ENCODE measurements at places on chromosomes 13 and 19.

- DNase-seq = no peak
Measured at GRCh38 chr19:472005-472858, 11.4 kb upstream of the SHC2 start.

GRCh38 chr19:40411958-40412499 lies 1.1 kb downstream of the PRX start:
- DNase-seq = no peak

GRCh38 chr13:68050761-68051160 lies 820.6 kb upstream of the PCDH9 start:
- DNase-seq = no peak

GRCh38 chr19:33134571-33135041 lies 2.7 kb downstream of the WDR88 start:
- peak; percentile 64 for DNase-seq

- DNase-seq = no peak
Measured at GRCh38 chr13:29750183-29750530, 100.3 kb downstream of the UBL3 start.

GRCh38 chr13:81639984-81640582 lies 1299.2 kb upstream of the SPRY2 start:
- no peak for DNase-seq

DNA sequence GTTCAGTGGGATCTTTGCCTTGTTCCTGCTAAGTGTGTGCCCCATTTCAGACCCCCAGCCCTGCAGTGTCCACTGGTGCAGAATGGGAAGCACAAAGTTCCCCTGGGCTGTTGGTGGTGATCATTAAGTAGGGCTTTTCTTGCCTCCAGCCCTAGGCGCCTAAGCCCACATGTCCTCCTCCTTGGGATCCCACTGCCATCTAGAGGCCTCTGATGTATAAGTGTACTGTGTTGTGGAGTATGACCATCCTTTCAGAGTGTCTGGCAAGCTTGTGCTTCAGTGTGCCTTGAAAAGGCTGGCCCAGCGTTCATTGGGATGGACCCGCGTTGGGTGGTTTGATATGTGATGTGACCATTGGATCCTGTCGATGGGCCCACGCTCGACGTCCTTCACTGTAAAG lies 71.2 kb downstream of the WASF3 start:
- DNase-seq = no peak

GRCh38 chr13:81568824-81569223 lies 1227.9 kb upstream of the SPRY2 start:
- DNase-seq = no peak

GRCh38 chr13:100129605-100130004 lies 40.7 kb downstream of the PCCA start:
- no peak for DNase-seq

DNA sequence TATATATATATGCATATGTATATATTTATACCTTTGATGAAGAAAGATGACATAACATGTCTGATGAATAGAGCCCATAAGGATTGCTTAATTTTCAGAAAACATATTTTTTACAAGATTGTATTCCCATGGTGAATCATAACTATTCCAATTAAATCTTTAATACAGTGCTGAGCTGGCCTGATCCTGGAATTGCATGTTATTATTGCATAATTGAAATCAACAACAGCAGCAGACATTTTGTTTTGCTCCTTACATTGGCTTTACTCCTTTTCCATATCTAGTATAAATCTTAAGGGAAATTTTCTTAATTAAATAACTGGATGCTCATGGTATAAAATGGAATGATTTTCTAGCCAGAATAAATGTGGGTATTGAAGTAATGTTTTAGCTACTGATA lies 22.0 kb downstream of the POSTN start:
- DNase-seq = no peak

- DNase-seq = no peak
Measured at GRCh38 chr13:37209621-37210580, 104.4 kb upstream of the CSNK1A1L start.

DNA sequence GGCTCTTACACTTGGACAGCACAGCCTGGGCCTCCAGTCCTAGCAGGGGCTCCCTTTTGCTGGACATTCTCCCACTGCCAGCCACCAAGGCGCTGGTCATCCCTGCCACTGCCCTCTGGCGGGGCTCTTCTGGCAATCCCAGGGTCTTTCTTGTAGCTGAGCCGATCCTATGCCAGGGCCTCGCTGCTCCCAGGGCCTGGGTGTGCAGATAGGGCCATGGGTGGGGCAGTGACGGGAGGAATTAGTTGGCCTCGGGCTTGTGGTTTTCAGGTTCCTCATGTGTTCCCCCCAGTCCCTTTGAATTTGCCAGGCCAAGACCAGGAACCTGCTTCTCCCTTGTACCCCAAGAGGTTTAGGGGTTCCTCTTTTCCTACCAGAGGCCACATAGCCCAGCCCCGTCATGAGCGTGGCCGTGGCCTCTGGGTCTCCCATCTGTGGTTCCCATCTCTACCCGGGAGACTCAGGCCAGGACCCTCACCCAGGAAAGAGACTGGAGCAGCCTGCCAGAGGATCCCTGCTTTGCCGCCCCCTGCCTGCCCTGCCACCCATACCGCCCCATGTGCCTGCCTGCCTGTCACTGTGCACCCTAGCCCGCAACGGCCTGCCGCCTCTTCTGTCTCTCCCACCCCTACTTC lies 26.2 kb downstream of the TMED1 start:
- no peak for DNase-seq

GRCh38 chr13:99442273-99442895 lies 58.9 kb upstream of the TM9SF2 start:
- DNase-seq = peak; percentile 52

DNA sequence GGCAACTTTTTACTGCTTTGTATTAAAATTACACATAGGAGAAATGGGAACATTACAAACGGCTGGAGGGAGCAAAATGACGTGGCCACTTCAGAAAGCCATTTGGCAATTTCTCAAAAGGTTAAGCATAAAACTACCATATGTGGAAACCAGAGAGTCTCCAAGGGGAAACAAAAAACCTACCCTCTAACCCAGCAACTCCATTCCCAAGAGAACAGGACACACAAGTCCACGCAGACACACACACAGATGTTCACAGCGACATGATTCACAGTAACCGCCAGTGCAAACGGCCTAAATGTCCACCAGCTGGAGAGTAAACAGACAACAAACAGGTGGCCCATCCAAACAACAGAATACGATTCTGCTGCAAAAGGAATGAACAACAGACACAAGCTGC lies 37.2 kb downstream of the STK24 start:
- DNase-seq = no peak

DNA sequence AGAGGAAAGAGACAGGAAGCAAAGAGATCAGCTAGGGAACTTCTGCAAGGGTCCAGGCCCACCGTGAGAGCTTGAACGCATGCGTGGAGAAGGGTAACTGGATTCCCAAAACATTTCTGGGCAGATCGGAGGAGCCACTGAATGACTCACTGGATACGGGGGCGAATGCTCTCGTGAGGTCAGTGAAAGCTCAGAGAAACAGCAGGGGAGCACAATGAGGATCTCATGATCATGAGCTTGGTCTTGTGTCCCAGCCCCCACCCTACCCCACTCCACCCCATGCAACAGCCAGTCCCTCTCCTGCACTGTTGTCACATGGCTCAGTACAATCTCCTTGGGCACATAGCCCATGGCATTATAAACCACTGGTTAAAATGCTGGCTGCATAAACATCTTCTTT lies 40.6 kb downstream of the DCLK1 start:
- no peak for DNase-seq

DNA sequence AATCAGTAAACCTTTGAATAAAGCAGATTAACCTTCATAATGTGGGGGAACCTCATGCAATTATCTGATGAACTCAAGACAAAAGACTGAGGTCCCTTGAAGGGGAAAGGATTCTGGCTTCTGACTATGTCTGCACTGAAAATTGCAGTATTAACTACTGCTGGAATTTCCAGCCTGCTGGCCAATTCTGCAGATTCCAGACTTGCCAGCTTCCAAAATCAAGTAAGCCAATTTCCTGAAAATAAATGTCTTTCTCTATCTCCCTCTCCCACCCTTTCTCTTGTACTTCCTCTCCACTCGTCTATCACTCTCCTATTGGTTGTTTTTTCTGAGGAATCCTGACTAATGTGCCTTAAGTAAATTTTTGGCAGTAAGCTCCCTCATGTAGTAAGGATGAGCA lies 1479.9 kb upstream of the PRR20A start:
- DNase-seq = no peak

GRCh38 chr13:40120781-40121180 lies 465.3 kb downstream of the COG6 start:
- DNase-seq = no peak

GRCh38 chr13:111323549-111323948 lies 3.1 kb downstream of the TEX29 start:
- DNase-seq = no peak

DNA sequence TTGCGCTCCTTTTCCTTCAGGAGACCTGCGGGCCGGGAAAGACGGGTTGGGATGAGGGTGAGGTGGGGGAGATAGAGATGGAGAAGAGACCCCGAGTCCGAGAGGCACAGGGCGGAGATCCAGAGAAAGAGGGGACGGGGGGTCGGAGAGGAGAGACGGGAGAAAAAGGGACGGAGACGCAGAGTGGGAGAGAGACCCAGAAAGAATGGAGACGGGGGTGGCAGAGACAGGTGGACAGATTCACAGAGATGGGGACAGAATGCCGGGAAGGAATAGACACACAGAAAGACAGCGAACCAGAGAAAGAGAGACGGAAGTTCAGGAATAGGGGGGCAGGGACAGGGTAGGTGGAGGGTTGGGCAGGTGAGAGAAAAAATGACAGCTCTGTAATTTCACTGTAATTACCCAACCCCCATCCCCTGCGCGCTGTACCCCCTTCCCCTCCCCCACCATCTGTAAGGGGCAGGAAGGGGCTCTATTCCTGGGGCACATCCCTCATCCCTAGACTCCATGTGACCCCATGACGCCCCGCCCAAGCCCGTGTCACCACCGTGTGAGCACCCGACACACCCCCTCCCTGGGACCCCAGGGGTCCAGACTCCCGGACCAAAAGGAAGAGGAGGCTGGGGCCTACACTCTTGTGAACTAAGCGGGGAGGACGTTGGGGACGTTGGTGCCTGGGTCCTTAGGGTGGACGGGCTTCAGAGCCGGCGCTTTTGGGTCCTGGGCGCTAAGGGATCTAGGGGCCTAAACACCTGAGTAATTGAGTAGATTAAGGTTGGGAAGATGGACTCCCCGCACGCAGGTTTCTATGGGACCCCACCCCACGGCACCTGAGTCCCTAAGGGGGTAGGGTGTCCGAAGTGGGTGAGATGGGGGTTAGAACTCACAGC lies 967 bp downstream of the DBP start:
- DNase-seq = no peak

DNA sequence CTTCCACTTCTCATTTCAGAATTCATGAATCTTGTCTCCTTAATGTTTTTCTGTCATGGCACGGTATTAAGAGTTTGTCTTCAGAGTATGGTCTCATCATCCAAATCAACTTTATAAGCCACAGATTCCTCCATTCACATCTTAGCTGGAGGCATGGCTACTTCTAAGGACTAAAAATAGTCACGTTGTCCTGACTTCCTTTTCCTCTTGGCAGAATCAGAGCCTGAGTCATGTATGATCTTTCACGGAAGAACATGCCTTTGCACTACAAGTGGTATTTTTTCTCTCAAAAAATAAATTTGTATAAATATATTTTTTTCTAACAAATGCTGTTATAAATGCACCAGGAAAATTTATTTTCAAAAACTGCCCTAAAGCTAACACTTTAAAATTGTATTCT lies 71.4 kb downstream of the ALOX5AP start:
- DNase-seq = no peak

- no peak for DNase-seq
Measured at GRCh38 chr13:34748073-34748472, 194.0 kb upstream of the NBEA start.

DNA sequence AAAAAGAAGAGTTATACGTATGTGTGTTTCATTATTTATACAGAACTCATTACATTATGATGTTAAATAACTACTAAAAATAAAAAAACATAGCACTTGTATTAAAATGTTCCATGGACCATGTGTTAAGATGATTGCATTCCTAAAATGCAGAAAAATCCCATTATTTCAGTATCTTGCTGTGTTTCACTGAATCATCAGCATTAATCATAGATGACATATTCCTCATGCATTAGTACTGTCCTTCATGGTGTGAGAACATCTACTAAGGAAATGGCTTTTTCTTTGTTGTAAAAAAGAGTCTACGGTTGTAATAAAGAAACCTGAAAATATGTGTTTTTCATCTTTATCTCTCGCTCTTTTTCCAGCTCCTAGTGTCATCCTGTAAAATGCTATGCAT lies 416.5 kb downstream of the FGF14 start:
- DNase-seq = no peak

DNA sequence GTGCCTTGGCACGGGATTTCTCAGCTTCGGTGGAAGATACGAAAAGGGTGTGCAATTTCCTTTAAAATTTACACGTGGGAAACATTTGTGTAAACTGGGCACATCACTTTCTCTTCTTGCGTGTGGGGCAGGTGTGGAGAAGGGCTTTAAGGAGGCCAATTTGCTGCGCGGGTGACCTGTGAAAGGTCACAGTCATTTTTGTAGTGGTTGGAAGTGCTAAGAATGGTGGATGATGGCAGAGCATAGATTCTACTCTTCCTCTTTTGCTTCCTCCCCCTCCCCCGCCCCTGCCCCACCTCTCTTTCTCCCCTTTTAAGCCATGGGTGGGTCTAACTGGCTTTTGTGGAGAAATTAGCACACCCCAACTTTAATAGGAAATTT lies 7.2 kb downstream of the SLITRK5 start:
- no peak for DNase-seq

- DNase-seq = no peak
Measured at GRCh38 chr19:54420383-54421168, 5.3 kb downstream of the TTYH1 start.

DNA sequence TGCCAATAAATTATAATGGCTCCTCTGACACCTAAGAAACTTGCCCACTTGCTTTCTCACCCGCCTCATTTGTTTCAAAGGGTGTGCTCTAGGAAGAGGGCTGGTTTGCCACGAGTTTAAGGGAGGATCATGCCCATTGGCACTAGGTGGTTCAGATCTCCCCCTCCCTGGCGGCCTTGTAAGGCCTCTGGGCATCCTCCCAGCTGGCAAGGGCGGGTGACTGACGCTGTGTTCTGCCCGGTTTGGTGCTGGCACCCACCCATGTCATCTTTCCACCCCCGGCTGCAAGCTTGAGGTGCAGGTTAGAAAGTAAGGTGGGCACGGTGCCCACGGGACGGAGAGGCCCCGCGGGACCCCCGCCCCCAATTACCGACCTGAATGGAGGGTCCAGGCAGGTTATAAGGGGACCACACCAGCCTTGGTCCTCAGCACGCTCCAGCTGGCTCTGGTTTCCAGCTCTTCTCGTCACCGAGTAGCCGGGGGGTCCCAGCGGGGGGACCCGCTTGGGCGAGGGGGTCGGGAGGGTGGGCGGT lies 90.4 kb downstream of the PTPRS start:
- DNase-seq = no peak

GRCh38 chr13:46637213-46637612 lies 84.2 kb downstream of the LRCH1 start:
- no peak for DNase-seq

DNA sequence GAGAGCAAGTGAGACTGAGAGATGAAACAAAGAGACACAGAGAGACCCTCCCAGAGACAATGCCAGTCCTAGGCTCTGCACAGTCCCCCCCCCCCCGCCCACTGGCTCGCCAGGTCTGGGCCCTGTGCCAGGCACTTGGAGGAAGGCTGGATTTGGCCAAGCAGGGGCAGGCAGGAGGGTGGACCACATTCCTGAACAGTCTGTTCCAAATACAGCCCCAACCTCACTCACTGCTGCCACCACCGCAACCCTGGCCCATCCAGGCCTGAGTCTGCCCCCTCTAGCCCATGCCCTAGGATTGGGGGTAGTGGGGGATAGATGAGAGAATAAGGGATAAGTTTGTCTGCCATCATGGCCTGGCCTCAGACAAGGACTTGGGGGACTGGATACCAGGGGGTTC lies 19.0 kb downstream of the CYP2F1 start:
- DNase-seq = no peak

All from stimulated activated CD4-positive, alpha-beta T cell treated with anti-CD3 and anti-CD28 coated beads, Interleukin-2, amount 100 ng/mL, for 24 hours (primary cell).